Anterior cingulate cortex (tissue), 58 donors: ENCODE measurements at places on chromosomes 7 and 10.
A peak's percentile ranks its signal among the peaks of the same experiment; 100 is the strongest.

DNA sequence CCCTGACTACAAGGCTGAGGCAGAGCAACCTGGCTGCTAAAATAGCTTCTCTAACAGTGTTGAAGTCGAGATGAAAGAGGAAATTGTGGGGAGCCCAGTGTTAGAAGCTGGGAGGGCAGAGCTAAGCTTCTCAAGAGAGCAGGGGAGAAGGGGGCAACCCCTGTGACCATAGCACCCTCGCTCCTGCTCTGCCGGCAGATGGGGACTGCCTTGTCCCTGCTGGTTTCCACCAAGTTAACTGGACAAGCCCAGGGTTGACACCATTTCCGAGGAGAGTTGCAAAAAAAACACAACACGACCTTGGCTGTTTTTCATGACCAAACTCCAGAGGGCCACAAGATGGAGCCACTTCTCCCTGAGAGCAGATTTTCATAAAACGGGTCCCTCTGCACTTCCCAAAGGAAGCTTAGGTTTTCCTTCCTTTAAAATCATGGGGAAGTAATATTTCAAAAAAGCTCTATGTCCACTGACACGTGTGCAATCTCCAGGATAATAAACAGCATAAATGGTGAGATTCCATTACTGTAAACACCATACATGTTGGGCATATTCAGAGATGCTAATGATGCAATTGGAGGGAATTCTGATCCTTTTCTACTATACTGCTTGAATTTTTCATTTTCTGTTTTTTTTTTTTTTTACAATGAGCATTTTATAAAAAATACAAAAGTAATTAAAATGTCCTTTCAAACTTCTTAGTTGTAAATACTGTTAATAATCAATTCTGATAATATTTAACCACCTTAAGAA, 140.4 kb downstream of the PIP4K2A start:
- DNase-seq, result no peak

DNA sequence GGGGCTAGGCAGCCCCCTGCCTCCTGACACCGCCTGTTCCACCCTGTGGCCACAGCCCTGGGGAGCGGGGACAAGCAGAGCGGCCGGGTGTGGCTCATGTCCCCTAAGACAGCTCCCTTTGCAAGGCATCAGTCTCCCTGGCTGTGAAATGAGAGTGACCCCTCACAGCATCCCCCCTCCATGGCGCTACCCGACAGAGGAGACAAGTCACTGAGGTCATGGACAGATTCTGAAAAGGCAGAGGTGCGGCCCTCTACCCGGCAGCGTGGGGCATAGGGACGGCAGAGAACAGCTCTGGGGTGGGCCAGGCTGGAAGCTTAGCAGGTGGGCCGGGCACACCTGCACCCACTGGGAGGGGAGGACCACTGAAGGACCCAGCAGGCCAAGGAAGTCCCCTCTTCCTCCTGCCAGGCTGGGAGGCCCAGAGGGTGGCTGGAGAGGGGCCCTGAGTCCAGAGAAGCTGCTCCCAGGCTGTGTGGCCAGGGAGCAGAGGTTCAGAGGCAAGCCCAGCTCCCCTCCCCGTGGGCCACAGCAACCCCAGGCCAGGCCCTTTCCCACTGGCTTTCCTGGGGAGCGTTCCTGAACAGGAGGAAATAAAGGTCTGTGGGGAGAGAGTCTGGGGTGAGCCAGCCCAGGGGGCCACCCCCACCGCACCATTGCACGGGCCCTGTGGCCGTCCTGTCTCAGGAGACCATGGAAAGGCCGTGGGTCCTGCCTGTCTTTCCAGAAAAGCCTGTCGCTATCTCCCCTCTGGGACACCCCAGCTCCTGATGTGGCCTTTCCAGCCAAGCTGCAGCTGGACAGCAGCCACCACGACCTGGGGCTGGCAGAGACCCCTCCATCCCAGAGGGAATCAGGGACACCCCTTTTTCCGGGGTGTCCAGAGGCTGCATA, 1.7 kb downstream of the ADAP1 start:
- DNase-seq, result no peak

- DNase-seq, result no peak
These were observed 261.6 kb upstream of the AOAH start for GRCh38 chr7:36985866-36986400.

DNA sequence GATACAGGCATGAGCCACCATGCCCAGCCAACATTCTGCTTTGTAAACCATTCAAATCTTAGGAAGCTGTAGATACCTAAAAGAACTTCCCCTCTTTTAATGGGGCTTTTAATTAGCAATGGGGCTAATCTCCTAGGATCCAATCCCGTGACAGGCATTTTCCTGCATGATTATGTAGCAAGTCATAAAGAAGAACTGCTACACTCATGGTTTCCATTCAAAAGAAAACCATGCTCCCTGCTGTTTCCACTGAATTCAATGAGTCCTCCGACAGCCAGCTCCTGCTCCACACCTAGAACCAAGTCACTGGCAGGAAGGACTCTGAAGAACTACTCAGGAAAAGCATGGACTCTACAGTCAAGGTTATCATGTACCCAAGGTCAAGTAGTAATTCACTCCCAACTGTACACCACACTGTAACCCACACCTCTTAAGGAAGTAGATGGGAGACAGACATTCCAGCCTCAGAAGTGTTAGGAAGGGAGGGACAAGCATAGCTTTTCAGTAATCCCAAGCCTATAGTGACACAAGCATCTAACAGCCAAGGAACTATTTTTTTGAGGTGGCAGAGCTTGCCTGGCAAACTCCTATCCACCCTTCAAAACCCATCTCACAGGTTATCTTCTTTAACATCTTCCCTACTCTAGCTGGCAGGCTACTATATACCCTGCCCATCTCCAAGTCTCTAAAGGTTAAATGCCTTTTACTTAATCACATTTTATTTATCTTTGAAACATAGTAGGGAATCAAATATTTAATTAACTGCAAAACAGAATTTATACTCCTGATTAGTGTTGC, 47.5 kb downstream of the CTBP2 start:
- DNase-seq, result no peak

DNA sequence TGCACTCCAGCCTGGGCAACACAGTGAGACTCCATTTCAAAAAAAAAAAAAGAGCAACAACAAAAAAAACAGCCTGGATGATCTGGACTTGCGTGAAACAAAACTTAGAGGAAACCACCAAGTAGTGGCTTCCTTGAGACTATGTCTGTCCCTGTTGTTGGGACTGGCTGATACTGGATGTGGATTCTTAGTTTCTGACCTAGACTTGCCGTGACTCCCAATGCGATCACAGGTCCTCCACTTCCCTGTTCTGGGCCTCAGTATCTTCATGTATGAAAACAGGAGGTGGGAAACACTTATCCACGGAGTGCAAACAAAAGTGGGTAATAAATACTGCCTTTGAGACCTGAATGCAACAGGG, 125.7 kb downstream of the PRPF18 start:
- no peak for DNase-seq

- no peak for DNase-seq
These were observed 356.9 kb downstream of the DNAJB6 start for GRCh38 chr7:157693521-157694375.

- DNase-seq, result no peak
These were observed 96.5 kb upstream of the FAM20C start for GRCh38 chr7:95863-96260.

- DNase-seq, result no peak
These were observed 373.1 kb downstream of the DPP6 start for GRCh38 chr7:154425271-154425670.

DNA sequence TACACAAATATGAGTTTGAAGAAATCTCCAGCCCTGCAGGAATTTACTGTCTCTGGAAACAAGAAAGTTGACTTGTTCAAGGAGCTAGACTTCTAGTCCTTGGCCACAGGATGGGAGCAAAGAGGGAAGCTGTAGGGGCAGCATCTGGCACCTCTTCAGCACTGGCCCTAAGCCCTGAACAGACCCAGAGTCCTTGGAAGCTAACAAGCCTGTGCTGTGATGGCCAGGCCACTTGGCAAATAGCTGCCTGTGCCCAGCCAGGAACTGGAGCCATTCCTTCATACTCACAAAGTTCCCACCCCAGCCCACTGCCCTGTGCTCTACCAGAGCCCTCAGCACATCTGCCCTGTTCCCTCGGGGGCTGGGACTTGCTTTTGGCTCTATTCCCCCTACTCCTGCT, 9.4 kb upstream of the COL13A1 start:
- peak; percentile 14 for DNase-seq

GRCh38 chr10:78504181-78504580, 470.5 kb downstream of the RPS24 start:
- no peak for DNase-seq

GRCh38 chr7:125599387-125599786, 669.8 kb upstream of the POT1 start:
- no peak for DNase-seq

GRCh38 chr7:4272141-4272540, 410.0 kb upstream of the FOXK1 start:
- DNase-seq, result no peak

DNA sequence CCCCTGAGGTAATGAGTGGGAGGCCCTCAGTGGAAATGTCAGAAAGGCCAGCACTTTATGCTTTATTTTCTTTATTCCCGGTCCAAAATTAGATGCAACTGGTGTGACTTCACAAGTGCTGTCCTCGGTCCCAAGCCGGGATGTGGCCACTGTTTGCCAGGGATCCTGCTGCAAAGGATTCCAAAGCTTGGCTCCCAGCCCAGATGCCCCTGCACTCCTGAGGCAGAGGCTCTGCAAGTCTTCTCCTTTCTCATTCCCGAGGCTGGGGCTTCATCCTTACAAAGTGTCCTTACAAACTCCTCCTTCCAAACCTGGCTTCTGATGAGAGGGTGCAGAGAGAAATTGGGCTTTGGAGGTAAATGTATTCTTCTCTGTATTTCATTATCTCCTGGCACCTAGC, 544.3 kb upstream of the DPP6 start:
- DNase-seq, result no peak

DNA sequence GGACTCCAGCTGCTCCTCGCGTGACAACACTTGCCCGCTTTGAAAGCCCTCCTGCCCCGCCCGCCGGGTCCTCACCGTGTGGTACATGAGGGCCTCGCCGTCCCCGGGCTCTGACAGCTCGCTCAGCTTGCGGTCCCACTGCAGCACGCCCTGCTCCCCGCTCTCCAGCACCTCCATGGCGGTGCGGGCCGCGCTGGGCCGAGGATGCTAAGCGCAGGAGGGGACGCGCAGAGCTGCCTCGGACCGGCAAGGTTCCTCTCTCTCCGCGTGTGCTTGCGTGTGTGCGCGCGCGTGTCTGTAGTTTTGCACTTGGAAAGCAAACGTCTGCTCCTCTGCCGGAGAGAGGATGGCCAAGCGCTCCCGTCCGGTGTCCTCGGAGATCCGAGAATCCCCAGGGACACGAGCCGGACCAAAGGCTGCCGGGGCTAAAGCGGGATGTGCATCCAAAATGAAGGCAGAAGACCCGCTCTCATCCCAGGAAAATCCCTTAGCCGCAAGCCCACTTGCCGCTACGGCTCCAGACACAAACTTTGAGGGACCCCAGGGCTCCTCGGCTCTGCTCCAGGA, at the start of gene CREB3L2:
Gene CREB3L2, minus strand, starts transcription at position 558 of the 567 bp plus-strand sequence. Its CDS starts 381 bp downstream, at position 177.
- peak; percentile 54 for DNase-seq

- no peak for DNase-seq
These were observed 225.3 kb downstream of the GLRX3 start for GRCh38 chr10:130361351-130362105.

DNA sequence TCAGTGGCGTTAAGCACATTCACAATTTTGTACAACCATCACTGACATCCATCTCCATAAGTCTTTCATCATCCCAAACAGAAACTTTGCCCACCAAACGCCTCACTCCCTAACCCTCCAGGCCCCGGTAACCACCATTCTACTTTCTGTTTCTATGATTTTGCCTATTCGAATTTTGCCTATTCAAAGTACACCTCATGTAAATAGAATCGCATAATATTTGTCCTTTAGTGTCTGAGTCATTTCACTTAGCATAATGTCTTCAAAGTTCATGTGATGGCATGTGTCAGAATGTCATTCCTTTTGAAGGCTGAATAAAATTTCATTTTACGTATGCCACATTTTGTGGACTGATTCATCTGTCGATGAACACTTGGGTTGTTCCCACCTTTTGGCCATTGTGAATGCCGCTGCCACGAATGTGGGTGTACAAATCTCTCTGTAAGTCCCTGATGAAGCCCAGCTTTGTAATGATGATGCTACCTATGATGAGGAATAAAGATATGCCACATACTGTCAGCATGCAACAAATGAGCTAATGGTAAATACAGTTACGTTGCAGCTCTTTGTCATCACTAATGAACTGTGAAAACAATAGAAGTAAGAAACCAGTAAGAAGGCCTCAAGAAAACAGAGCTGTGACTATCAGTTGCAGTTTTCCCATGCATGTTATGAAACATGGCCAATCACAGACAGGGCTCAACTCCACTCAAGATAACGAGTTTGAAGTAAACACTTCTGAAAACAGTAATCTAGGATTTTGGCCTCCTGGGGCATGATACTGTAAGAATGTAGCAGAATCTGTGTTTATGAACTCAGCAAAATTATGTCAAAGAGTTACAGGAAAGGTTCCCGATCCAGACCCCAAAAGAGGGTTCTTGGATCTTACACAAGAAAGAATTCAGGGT, 120.0 kb downstream of the ADAM12 start:
- DNase-seq, result no peak

- DNase-seq, result no peak
These were observed 123.0 kb upstream of the FZD8 start for GRCh38 chr10:35765066-35765527.

DNA sequence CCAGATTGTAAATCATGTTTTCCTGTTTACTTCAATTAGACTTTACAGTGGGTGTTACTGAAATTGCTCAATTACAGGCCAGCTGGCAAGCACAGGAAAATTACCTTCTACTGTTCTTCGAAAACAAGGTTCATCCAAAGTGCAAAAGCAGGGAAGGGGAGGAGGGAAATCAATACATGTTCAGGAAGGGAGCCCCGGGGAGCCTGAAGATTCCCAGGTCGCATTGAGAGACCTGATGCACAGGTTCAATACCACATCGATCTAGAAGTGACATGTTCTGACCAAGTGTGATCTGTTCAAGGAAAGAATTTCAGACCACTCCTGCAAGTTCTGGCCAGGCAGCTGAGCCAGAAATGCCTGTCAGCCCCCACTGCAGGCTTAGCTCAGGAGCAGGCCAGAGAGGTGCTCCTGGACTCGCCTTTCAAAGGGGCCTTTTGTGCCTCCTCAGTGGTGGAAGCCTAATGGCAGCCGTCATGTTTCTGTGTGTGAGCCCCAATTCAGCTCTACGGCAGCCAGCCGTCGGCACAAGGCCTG, 35.9 kb downstream of the FAM53B start:
- DNase-seq, result no peak
